SW480 (cell line): ENCODE measurements at places on chromosomes 4 and X.

- DNase-seq, result no peak
These were observed 340.4 kb downstream of the SH3BGRL start for GRCh38 chrX:81542255-81542654.

- DNase-seq, result no peak
These were observed 127.8 kb downstream of the CRLF2 start for GRCh38 chrX:1084689-1085088.

DNA sequence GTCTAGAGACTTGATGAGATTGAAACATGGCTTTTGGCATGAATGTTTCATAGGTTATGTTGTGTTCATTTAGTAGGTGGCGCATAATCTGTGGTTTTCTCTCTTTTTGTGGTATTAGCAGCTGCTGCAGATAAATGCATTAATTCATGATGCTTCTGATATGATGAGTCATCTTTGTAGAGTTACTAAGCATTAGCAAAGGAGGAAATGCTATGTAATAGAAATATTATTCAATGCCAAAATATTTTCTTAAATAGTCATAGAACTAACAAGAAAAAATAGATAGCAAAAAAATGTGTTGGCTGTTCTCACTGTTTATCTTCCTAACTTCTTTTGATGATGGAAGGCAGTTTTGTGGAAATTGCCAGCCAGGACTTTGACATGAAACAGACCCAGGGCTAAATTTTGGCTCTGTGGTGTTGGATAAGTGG is 3.6 kb downstream of the ZXDB start:
- peak; percentile 42 for DNase-seq

GRCh38 chrX:41781500-41781899 is 57.5 kb downstream of the GPR82 start:
- peak; percentile 47 for DNase-seq

- DNase-seq, result no peak
These were observed 333.6 kb upstream of the IGFBP7 start for GRCh38 chr4:57443787-57444186.

DNA sequence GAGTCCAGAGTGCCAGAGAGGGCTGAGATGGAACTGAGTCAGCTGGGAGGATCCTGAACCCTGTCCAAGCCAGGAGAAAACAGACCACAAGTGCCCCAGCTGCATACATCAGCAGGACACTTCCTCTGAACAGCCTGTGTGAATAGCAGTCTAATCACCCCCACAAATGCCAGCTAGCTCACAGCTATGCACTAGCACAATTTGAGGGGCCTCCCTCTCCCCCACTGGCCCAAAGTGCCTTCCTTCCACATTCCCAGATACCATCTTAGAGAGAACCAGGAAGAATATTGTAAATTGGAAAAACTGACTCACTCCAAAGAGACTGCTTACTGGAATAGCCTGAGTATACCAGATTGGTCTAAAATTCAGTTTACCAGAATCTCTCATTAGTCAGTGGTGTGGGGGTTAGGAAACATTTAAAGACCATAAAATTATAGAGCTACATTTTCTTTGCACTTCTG is 292.6 kb upstream of the KLF3 start:
- no peak for DNase-seq

DNA sequence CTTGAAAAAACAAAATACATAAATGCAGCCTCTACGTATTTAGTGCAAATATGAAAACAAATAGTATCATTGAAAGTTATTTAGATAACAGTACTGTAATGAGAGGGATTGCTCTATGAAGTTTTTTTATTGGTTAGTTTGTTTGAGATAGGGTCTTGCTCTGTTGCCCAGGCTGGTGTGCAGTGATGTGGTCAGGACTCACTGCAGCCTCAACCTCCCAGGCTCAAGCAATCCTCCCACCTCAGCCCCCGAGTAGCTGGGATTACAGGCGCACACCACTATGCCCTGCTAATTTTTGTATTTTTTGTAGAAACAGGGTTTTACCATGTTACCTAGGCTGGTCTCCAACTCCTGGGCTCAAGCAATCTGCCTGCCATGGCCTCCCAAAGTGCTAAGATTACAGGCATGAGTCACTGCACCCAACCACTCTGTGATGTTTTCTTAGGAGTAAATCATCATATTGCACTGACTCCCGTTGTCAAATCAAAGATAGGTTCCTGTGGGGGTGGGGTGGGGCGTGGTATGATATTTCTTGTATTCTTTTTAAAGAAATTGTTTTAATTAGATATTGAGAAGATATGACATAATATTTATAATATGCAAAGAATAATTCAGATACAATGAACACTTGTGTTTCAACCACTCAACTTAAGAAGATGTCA is 75.8 kb downstream of the ATG4A start:
- DNase-seq, result no peak

GRCh38 chr4:185729391-185729804 is 82.6 kb downstream of the SORBS2 start:
- no peak for DNase-seq

DNA sequence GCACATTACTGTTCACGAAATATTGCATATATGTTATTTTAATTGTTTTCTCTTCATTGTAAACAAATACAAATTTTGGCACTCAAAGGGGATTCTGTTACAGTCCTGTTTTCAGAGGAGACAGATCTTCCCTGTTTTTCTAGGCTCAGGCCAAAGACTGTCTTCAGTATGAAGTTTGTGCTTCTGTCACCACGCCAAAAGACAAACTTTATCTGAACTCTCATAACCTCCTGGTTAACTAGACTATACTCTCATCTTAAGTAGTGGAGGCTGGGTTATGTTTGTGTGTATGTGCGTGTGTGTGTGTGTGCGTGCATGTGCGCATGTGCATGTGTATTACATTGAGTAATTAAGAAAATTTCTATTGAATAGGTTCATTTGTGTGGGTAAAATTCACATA is 676.8 kb upstream of the HS3ST1 start:
- DNase-seq, result no peak

- DNase-seq, result no peak
These were observed 238.1 kb downstream of the SLITRK2 start for GRCh38 chrX:146055733-146056132.

DNA sequence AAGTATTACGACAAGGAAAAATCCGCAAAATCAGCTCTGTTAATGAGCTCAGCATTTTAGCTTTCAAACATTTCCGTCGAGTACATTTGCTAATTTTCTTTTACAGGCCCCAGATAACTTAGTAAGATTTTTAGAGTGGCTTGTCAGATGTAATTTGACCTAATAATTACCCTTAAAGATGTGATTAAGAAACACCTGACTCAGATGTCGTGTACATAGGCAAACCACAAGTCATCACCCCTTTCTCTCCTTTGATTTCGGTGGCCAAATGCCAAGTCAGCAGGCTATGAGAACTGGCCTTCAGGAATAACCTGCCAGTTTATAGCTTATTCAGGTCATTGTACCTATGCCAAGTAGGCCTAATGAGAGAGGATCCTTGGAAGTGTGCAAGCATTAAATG is 369.6 kb downstream of the PCDH7 start:
- DNase-seq, result no peak

GRCh38 chr4:151576627-151577026 is 167.7 kb downstream of the FHIP1A start:
- DNase-seq, result no peak

DNA sequence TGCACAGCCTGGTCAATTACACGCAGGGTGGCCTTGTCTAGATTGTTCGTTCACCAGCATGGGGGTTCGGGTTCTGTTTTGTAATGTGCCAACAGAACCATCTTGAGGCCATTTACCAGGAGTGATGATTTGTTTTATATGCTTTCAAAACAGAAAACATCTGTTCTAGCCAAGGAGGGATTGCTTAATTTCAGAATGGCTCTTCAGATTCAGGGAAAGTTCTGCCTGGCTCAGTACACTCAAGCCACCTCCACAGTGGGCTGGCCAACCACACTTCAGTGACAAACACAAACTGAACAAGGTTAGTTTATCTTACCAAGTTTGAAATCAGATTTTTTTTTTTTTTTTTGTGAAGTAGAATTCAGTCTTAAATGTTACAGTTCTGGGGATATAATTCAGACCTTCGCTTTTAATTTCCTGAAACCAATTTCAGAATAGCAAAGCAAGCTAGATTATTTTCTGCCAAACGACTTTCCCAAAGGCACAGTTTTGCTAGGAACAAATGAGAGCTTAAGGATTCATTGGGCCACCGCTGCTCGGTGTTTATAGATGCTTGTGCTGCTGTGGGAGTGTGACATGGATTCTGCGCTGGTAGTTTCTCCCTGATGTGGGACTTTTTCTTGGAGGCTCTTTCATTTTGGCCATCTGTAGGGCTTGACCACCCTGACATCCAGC is 23.4 kb downstream of the SMS start:
- no peak for DNase-seq

- no peak for DNase-seq
These were observed 1.5 kb downstream of the KLF8 start for GRCh38 chrX:56233682-56234081.

DNA sequence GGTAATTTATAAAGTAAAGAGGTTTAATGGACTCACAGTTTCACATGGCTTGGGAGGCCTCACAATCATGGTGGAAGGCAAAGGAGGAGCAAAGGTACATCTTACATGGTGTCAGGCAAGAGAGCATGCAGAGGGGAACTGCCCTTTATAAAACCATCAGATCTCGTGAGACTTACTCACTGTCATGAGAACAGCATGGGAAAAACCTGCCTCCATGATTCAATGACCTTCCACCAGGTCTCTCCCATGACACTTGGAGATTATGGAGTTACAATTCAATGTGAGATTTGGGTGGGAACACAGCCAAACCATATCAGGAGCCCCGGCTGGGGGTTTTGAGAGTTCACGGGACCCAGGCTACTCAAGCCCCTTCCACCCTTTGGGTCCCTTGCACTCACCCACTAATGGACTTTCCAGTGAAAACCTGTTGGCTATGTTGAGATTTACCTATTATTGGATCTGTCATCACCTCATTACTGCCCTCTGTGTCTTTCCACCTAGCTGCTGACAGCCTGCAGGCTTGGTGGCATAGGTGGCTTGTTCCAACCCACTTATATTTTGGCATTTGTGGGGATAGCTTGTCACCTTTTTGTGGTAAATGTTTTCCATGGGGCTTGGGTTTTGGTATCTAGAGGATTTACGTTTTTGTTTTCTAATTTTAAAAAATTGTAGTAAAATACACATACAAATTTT is 24.0 kb downstream of the IGFBP7 start:
- no peak for DNase-seq

DNA sequence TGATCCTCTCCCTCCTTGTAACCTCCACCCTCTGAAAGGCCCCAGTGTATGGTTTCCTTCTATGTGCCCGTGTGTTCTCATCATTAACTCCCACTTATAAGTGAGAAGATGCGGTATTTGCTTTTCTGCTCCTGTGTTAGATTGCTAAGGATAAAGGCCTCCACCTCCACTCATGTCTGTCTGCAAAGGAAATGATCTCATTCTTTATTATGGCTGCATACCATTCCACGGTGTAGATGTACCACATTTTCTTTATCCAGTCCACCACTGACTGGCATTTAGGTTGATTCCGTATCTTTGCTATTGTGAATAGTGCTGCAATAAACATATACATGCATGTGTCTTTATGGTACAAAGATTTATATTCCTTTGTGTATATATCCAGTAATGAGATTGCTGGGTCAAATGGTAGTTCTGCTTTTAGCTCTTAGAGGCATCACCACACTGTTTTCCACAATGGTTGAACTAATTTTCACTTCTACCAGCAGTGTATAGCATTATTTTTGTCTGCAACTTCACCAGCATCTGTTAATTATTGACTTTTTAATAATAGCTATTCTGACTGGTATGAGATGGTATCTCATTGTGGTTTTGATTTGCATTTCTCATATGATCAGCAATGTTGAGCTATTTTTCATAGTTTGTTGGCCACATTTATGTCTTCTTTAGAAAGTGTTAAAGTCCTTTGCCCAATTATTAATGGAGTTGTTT is 1030.9 kb downstream of the FSTL5 start:
- no peak for DNase-seq

- DNase-seq, result no peak
These were observed 750.5 kb downstream of the ADGRL3 start for GRCh38 chr4:61950625-61951024.
